NK-92 treated with Interleukin-12 subunit alpha and Interleukin-12 subunit beta, amount 100 ng/mL, for 24 hours (cell line): ENCODE measurements at places on chromosomes 2 and 18.
A peak's percentile ranks its signal among the peaks of the same experiment; 100 is the strongest.

DNA sequence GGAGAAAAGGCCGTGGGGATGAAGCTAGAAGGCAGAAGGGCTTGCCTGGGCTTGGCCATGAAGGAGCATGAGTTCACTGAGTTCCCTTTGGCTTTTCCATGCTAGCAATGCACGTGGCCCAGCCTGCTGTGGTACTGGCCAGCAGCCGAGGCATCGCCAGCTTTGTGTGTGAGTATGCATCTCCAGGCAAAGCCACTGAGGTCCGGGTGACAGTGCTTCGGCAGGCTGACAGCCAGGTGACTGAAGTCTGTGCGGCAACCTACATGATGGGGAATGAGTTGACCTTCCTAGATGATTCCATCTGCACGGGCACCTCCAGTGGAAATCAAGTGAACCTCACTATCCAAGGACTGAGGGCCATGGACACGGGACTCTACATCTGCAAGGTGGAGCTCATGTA lies 2.9 kb downstream of the CTLA4 start:
- peak; percentile 31 for DNase-seq

GRCh38 chr18:45171679-45172191 lies 443.5 kb upstream of the SLC14A2 start:
- no peak for DNase-seq

DNA sequence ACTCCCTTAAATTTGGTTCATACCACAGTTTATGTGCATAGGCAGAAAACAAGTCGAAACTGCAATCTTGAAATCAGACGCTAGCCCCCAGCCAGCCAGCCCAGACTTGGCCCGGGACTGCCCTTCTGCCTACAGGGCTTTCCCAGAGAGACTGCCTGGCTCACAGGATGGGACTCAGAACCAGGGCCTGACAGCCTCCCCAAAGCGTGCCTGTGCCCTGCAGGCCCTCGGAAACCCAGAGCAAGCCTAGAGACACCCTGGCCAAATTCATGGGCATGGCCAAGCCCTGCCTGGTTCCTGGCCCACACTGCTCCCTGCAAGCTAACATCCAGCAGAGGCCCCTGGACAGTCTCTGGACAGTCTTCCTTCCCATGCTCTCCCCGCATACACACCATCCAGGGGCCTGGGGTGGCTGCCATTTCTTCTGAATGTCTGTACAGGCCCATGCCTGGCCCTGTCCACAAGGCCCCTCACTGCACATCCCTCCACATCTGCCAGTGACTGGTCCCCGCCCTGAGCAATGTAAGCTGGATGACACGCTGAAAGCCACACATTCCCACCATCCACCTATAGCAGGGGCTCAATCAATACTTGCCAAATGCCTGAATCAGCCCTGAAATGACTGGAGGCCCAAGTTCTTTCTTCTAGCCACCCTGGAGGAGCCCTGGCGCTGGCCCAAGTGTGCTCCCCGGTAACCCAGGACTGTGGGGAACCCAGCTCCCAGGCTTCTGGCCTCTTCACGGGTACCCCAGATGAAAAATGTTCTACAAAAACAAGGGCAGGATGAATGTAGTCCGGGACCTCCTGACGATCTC lies 73.1 kb downstream of the HDAC4 start:
- no peak for DNase-seq

DNA sequence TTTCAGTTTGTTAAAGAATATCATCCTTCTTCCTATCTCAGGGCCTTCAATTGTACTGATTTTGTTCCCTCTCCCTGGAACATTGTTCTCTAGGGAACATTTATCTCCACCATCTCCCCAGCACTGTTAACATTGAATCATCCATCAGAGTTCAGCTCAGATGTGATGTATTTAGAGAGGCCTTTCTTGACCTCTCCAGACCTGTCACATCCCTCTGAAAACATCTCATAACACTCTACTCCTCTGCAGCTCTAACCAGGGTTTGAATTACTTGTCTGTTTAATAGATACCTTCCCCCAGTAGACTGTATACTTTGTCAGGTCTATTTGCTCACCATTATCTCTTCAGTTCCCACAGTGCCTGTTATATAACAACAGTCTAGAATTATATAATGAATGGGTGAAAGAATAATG lies 98.6 kb downstream of the GALNT1 start:
- DNase-seq = no peak

- DNase-seq = no peak
These were observed 20.2 kb downstream of the USP37 start for GRCh38 chr2:218547978-218548377.

GRCh38 chr18:44742718-44743311 lies 62.1 kb downstream of the SETBP1 start:
- DNase-seq = no peak

GRCh38 chr18:10141559-10141958 lies 227.7 kb downstream of the VAPA start:
- no peak for DNase-seq

- DNase-seq = no peak
These were observed at the start of gene MSTN for GRCh38 chr2:190062601-190063000. Gene MSTN (minus strand): TSS chr2:190062729. CDS start chr2:190062596, 133 bp downstream.

DNA sequence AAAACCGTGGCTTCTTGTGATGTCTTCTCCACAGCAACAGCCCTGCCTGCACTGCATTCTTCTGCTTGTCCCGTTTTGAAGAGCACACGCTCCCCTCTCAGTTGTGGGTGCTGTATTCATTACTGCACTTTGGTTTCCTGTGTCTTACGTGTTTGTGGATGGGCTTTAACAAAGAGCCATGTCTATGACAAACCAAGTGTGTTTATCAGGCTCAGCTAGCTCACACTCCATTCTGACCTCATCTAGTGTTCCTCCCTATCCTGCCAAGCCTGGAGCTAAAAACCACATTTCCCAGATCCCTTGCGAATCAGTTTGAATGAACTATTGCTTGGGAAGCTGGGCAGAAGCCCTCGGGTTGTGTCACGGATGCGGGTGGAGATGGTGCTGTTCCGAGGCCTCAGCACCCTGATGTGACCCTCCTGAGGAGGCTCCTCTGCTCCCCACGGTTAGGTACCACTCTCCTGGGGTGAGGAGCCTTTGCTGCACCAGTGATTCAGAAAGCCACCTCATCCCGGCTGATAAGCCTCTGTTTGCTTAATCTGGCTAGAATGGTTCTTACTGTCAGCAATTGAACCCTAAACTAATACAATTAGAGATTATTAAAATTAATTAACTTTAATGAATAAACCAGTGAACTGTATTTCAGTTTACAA lies 116.5 kb downstream of the GALR1 start:
- no peak for DNase-seq

DNA sequence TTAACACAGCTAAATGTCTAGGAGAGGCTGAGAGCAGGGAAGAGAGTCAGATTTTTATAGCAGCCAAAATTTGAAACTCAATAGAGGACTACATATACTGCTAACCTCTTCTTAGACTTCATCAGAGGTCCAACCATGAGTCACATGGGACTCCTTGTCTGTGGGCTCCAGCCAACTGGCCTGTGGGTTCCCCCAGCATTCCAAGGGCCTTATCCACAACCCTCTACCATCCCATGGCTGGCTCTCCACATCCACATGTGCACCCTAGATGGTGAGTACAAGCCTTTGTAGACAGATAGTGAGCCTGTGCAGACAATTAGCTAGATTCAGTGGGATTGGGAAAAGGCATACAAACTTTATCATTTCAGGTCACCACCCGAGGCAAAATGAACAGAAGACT lies 901.9 kb upstream of the ZEB2 start:
- no peak for DNase-seq

DNA sequence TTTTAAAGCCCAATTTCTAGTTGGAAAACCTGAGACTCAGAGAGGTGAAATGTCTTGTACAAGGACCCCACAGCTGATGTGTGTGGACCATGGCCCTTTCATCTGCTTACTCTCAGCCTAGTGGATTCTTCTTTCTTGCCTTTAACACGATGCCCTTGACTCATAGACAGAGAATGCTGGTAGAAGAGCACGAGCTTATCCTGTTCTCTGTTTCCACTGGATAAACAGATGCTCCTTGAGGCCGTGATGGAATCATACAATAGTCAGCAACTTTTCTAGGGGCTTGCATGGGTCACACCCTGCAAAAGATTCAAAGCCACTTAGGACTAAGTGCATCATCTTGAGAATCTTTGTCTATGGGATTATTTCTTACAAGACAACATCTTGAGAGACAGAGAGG lies 50.9 kb downstream of the MYCN start:
- no peak for DNase-seq

DNA sequence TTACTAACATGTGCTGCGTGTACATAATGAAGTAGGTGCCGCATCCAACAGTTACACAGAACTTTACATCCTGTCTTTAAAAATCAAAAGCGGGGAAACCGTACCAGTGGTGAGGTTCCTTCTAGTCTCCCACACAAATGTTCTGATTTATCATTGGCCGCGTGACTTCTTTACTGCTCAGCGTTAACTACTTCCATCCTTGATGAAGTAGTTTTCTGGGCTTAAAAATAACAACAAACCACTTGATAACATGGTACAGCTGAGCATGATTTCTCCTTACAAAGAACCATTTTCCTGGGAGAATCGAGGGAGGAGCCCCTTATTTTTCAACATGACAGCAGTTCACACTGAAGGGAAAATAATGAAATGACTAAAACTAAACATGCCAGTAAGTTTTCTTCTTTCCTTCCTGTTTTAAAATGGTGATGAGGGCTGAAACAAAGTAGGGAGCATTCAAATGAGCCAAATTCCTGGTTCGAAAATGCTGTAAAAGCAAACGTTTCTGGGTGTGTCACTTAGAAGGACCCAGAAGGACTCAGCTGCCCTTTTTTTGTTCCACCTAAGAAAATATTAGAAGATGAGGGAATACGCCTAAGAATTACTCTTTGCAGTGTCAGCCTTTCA lies 9.9 kb downstream of the EMILIN2 start:
- DNase-seq = no peak

DNA sequence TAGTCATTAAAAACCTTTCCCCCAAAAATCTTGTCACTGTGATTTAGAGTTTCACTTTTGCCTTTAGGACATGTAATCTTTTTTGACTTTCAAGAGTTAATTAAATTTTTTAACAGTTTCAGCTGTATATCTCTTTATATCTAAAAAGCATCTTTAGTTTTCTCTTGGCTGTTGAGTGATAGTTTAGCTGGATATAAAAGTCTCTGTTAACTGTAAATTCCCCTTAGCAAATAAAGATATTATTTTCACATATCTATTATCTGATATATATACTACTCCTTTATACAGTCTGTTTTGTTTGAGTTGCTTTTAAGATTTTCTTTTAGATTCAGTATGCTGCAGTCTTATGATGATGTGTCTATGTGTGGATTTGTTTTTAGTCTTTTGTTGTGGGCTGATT lies 98.9 kb upstream of the CNGA3 start:
- DNase-seq = no peak

DNA sequence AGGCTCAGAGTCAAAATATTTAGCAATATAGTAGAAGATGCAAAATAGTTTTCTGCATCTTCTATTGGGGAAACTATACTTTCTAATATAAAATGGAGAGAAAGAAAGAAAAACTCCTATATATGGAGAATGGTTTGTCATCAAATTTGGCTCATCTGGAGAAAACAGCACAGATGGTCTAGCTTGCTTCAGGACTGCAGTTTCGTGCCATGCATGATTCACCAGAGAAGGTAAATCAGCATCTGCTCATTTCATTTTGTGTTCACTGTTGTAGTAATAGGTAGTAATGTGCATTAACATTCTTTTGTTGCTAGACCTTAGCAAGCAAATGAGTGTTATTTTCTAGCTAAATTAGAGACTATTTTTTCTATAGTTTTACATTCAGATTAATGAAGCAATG lies 179.0 kb downstream of the ASXL3 start:
- DNase-seq = no peak

DNA sequence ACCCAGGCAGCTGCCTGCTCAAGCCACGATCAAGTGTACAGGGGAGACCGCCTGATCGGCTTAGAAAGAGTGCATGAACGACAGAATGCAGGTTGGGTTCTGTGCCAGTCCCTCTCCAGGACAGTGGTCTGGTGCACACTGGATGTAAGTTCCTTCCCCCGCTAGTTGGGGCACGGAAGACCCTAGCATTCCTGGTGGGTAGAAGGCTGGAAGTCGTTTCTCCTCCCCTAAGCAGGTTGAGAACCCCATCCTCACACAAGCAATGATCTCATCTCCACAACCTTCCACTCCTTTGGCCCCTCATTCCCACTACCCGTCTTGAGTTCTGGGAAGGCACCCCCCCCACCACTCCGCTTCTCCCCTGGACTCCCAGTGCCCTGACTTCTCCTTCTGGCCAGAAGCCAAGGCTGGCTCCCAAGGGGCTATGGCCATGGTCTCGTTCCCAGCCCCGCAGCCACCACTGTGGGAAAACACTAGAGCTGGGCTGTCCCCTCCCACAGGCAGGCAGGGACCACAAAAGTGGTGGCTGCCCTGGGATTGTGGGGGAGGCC lies 1.4 kb upstream of the ANKRD39 start:
- no peak for DNase-seq

DNA sequence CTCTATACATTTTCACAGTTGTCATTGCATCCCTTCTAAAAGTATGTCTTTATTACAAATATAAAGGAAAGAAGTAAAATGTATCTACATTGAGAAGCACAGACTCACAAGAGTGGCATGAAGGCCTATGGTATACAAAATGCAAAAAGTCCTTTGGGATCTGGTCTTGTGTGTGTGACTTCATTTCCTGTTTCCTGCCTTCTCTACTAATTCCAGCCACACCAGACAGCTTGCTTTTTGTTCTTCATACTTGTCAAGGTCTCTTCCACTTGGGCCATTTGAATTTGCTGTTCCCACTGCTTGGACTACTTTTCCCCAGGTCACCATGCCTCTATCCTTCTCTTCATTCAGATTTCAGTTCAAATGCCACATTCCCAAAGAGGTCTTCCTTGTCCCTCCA lies 6.7 kb upstream of the PNO1 start:
- no peak for DNase-seq

GRCh38 chr2:223896833-223897311 lies 48.3 kb downstream of the WDFY1 start:
- DNase-seq = peak; percentile 35

DNA sequence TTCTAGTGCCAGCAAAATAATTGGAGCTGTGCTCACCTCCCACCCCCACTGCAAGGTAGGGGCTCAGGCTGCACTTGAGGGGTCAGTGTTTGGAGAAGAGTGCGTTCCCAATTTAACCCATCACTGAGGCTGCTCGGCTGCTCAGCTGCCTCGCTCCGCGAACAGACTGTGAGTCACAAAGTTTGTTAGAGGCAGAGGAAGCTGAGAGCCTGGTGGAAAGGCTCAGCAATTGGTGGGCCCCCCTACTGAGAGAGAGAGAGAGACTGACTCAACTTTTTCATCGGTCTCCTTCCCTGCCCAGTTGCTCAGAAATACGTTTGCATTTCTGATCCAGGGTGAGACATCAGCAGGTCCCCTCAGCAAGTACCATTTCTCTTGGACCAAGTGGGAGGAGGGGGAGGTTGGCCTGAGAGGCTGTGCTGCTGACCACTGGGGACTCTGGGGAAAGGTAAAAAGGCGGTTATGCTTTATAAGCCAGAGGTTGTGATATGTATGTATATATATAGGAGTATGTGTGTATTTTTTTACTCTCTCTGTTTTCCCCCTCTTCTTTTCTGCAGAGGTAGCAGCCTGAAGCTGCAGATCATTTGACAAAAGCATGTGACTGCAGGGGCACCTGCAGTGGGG lies 1.5 kb downstream of the EFR3B start:
- no peak for DNase-seq

GRCh38 chr18:54766634-54767033 lies 61.6 kb upstream of the RAB27B start:
- DNase-seq = no peak

GRCh38 chr18:28794459-28795245 lies 617.7 kb upstream of the CDH2 start:
- DNase-seq = no peak
